Fibroblast of villous mesenchyme (primary cell): ENCODE measurements at places on chromosomes 1 and 21. TPM values are rescaled to one million over a fixed set of nuclear protein-coding genes. Genes with fewer than 3 reads are reported as not detected.

CFAP298 gene
- 12.6 and 20.3 TPM in 2 replicates for total RNA-seq

- no peak for DNase-seq
Observed at GRCh38 chr1:91548376-91549040, 47.9 kb downstream of the CDC7 start.

- no peak for DNase-seq
Observed at GRCh38 chr1:191709215-191709614, 449.0 kb upstream of the RGS18 start.

DNA sequence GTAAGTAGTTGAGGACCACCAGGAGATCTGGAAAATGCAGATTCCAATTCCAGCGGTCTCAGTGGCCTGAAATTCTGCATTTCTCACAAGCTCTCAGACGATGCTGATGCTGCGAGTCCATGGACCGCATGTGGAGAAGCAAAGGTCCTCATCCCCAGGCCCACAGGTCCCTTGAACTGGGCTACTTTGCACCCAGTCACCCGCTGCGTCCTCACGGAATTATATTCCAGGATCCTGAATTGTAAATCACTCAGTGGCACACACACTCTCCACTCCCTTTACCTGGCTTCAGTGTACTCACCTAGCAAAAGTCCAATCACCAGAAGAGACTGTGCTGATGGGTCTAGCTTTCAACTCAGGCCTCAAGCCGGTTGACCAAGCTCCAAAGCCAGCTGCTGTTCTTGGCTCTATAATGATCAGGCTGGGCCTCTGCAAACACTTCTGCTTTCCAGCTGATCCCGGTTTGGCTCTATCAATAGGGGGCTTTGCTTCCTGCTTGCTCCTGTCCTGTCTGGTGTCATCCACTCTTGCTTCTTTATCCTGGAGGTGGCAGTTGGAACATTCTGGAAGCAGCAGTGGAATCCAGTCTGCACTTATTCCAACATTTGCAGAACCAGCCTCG, 904 bp upstream of the RPL22 start:
- no peak for DNase-seq

DNA sequence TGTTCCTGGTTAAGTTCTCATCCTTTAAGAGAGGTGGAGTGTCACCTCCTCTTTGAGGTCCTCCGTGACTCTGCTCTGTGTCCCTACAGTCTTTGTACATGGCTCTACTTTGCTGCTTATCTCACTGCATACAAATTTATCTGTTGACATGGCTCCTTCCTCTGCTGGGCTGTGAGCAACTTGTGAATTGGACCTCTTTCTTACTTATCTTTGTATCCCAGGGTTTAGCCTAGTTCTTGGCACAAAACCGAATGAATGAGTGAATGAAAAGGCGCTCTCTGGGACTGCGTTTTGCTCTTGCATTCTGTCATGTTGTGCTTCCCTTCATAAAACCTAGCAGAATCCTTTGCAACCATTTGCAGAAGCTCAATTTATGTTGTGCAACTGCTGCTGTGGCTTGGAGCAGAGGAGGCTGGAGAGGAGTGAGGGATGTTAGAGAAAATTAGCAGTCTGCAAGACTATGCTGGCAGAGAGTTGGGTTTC, 12.4 kb downstream of the SLC26A9 start:
- no peak for DNase-seq

DNA sequence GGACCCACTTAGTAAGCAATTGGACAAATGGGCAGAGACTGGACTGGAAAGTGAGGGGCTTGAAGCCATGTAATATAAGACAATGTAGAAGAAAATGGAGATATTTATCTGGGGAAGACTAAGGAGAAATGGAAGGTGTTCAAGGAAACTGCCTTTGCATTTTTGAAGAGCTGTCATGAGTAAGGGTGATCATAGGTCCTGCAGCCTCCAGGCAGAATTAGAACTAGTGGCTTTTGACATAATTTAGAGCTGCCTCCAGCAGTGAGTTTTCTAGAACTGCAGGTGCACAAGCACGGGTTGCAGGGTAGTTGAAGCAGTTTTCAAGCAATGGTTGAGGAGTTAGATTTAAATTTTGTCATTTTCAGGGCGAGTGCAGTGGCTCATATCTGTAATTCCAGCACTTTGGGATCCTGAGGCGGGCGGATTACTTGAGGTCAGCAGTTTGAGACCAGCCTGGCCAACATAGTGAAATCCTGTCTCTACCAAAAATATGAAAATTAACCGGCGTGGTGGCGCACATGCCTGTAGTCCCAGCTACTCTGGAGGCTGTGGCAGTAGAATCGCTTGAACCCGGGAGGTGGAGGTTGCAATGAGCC, 3.7 kb upstream of the CDC14A start:
- no peak for DNase-seq

GRCh38 chr1:189619682-189620332, 857.9 kb downstream of the BRINP3 start:
- peak; percentile 11 for DNase-seq

- no peak for DNase-seq
Observed at GRCh38 chr21:23725576-23725975, 1881.7 kb downstream of the MRPL39 start.

DNA sequence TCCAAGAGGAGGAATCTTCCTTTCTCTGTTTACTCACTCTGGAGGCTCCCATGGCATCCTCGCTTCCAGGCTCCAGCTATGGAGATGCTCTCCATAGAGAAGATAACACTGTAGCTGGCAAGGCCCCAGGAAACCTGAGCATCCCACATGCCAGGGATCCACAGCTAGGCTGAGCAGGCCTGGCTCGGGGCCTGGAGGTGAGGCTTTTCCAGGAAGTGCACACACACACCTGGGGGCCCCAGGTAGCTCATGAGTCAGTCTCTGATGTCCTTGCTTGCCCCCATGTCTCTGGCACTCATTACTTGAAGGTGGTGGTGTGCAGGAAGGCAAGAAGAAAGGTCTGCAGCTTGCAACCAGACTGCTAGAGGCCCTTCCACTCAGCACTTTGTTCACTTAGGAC, 5.5 kb upstream of the LCE5A start:
- DNase-seq: no peak

DNA sequence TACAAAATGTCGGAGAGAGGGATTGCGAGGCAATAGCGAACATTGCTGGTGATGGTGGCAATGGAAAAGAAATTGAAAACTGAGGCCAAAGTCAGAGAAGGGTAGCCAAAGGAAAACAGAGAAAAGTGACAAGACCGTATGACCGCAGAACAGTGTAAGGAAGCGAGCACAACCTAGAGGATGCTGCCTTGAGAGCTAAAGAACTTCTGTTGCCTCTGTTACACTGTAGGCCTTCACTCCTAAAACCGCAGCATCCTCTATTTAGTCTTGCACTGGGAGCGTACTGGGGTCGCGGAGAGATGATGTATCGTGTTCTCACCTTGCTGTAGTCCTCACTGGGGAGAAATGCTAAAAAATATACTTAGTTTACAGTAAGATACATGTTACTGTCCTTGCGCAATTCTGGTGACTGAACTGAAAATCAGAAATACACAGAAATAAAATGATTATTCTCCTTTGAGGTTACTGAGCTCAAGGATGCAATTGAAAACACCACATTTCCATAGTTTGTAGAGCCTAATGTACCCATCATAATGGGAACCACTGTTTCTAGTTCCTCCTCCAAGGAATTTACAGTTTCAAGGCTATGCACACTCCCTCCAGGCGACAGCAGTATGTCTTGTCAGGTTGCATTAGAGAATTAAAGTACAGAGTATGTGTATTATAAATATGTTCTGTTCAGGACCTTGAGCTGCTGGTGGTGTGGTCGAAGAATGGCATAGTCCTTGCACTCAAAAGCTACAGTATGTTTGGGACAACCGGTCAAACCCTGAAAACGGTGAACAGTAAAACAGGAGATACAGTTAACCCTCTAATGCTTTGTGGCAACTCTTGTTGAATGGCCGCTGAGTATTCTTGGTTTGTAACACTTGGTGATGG, 1.3 kb downstream of the NEK7 start:
- DNase-seq: peak; percentile 46

DNA sequence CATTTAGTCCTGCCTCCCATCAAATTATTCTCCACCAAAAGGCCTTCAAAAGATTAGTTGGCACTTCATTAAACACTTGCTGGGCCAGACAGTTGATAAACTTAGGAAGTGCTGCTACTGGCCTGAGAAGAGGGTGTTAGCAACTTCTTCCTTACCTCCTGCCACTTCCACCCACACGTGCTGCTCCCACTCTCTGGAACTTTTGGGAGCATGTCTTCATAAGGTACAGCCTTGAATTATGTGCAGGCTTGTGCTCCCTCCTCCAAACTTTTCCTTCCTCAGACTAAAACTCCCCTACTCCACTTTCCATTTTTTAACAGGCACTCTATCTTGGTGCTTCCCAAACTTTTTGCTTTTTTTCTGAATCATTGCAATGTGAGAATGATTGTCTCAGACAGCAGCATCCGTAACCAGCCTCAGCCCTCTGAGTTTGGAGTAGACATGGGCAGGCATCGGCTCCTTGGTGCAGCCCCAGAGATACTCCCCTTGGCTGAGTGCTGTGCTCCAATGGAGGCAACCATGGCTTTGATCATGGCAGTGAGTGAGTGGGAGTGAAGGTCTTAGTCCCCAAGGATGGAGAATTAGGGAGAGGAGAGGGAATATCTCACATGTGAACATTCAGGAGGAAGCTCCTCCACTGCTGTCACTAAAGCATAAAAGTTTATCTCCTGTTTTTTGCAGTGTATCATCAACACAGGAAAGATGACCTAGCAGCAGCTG, 8.7 kb upstream of the LELP1 start:
- no peak for DNase-seq

DNA sequence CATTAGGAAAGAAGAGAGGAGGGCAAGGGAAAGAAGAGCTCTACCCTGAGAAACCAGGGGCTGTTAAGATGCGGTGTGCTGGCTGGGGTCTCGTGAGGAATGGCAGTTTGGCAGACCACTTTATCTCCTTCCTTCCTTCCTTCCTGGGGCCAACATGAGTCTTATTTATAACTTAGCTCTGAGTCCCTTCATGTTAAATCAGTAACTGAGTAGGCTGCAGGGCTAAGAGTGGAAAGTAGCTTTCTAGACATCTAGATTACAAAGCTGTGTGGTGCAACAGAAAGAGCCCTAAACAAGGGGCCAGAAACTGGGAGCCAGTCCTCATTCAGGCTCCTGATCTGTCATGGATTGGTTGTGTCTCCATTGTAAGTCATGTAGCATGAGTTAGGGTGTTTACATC, 135.4 kb upstream of the DUSP10 start:
- DNase-seq: no peak

- DNase-seq: peak; percentile 92
Observed at GRCh38 chr1:43582162-43582566, 51.5 kb downstream of the PTPRF start.

DNA sequence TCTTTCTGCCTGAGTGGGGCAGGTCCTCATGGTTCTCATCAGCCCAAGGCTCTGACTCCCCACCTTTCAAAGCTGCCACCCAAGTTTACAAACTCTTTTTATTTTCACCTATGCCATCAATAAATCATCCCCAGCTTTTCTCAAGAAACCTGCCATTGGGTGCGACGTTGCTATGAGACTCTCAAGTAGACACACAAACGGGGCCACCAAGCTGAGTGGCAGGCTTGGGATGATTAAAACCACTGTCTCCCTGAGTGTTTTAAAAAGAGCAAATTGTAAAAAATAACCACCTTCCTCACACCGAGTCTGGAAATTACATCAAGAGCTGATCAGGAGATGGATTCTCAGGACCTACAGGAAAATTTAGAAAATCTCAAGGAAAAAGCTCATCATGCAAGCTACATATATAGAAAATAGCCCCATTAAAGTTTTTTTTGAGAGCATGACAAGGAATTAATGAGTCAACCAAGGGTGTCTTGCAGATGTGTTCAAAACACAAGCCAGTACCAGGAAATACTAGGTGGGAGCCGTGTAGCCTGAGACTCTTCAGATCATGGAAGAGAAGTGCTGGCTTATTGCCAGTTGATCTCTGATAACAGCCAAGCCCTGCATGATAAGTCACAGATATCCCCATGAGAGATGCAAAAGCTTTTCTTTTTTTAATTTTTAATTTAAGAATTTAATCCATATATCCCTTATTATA, 158.4 kb upstream of the BACE2 start:
- DNase-seq: no peak

GRCh38 chr1:233269656-233270055, 25.9 kb downstream of the PCNX2 start:
- DNase-seq: peak; percentile 39

GRCh38 chr1:169623132-169623926, 6.6 kb downstream of the SELP start:
- no peak for DNase-seq
